GM12891 (cell line): ENCODE measurements at places on chromosomes 3 and 15.

GRCh38 chr15:69540622-69541021 is 88.0 kb downstream of the RPLP1 start:
- DNase-seq: no peak

- DNase-seq: no peak
These were observed 246.8 kb upstream of the TOPAZ1 start for GRCh38 chr3:43994657-43995546.

DNA sequence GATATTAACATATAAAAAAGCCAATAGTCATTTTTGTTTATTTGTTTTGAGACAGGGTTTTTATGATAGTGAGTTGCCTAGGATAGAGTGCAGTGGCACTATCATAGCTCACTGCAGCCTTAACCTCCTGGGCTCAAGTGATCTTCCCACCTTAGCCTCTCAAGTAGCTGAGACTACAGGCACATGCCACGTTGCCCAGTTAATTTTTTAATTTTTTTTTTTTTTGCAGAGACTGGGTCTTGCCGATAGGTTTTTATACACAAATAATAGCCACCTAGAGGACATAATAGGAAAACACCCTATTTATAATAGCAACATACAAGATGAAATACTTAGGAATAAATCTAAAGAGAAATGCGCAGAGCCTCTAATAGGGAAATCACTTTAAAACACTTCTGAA is 13.3 kb downstream of the EIF3J start:
- DNase-seq: no peak

DNA sequence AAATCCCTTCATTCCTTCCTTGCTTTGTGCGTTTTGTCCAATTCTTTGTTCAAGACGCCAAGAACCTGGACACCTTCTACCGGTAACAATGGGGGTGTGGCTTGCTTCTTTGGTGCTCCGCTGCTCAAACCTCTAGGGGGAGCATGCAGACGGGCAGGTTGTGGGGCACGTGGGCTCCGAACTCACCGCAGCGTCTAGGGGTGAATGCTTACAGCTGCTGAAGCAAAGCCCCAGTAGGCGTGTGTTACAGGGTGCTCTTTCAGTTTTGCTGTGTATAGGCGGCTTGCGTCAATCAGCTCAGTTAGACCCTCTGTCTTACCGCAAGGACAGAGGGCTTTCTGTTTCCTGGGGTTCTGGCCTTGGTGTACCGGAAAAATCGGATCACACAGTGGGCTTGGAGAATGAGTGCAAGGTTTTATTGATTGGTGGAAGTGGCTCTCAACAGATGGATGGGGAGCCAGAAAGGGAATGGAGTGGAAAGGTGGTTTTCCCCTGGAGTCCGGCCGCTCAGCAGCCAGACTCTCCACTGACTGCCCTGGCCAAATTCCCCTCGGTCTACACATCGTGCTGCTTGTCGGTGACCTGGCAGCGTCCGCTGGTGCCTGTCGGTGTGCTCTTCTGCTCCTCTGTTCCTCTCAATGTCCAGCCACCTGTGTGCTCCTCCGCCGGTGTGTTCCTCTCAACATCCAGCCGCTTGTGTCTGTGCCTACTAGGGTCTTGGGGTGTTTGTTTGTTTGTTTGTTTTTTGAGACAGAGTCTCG is 1.2 kb upstream of the LRRC34 start:
- peak; percentile 31 for DNase-seq

GRCh38 chr3:45417930-45418847 is 29.8 kb downstream of the LARS2 start:
- no peak for DNase-seq

DNA sequence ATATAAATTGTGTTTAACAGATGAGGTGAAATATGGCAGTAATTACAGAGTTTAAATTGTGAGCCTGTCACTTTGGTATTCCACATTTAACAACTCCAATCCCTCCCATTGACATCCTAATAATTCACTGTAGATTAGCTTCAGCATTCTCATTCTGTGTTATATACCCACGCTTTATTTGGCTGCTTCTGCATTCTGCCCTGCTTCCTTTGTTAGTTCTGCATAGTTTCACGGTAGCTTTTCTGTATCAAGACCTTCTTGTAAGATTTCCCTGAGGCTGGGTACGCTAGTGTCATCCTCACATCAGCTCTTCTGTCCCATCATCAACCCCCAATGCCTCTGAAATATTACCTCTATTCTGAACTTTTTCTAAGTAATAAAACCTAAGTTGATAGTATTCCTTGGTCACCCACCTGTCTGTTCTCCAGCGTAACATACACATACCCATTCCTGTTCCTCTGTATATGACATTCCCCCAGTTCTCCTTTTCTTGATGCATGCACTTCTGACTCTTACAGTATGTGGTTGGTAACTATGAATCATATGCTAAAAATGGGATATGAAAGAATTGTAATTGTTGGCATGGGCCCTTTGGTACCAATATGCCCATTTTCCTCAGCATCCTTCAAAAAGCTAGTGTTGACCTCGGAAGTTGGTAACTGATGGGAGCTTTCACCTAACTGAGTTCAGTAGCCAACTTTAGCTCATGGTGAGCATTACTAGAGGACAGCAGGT is 171.2 kb downstream of the KLHL25 start:
- no peak for DNase-seq

- DNase-seq: no peak
These were observed 14.1 kb downstream of the LCMT2 start for GRCh38 chr15:43316016-43316970.

DNA sequence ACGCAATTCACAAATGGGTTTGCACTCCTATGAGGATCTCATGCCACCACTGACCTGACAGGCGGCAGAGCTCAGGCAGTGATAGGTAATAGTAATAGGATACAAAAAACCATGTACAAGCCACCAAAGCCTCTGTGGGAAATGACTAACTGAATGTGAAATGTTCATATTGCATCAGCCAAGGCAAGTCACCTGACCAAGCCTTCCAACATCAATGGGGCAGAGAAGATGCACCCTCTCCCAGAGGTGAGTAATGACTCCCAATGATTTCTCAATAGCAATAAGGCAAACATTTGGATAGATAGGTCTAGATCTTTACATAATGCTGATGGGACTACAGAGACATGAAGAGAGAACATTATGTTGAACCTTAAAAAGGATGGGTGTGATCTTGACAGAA is 14.9 kb downstream of the CNTN3 start:
- DNase-seq: no peak
